Cortex of kidney (tissue), 1 donor: ENCODE measurements at places on chromosomes 1 and 21.

GRCh38 chr21:41634211-41634694 is 126.3 kb upstream of the TMPRSS2 start:
- no peak for DNase-seq

DNA sequence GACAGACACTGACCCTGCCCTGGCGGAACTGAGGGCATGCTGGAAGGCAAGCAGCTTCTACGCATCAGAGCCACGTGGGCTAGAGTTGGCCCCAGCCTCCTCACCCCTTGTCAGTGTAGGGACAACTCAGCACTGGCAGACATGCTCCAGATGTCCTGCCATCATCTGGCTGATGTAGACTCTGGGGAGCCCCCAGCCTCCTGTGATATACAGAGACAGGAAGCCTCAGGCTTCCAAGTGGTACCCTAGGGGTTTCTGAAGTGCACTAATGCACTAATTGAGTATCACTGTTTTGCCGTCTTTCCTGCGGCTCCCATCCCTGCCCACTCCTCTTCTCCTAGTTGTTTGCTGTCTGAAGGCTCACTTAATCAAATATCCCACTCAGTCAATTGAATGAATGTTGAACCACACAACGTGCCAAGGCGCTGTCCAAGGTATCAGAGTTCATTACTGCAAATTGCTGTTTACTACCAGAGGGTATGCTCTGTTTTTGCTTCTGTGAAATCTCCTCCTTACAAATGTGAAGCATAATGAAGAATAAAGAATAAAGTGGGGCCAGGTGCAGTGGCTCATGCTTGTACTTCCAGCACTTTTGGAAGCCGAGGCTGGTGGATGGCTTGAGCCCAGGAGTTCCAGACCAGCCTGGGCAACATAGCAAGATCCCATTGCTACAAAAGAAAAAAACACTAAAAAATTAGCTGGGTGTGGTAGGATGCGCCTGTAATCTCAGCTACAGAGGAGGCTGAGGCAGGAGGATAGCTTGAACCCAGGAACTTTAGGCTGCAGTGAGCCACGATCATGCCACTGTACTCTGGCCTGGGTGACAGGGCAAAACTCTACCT is 76.4 kb upstream of the ZBTB18 start:
- no peak for DNase-seq

GRCh38 chr1:233614743-233615521 is 1.0 kb downstream of the KCNK1 start:
- no peak for DNase-seq

DNA sequence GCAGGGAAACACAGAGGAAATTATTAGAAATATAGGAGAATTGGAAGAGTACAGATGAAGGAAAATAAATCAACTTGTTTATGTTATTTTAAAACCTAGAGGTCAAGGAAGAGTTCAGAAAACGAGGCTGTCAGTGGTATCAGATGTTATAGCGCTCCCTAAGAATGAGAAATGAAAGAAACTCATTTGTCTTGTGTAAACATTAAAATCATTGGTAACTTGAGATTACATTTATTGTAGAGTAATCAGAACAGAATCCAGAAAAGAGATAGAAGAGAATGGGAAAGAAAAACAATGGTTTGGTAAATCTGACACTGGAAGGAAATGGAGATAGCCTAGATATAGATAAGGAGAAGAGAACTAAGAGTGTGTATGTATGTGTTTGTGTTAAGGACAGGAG is 106.4 kb downstream of the ATF6 start:
- no peak for DNase-seq

GRCh38 chr1:206048582-206048981 is 4.4 kb upstream of the RHEX start:
- DNase-seq = no peak
